ENCODE measurements at places on chromosomes 2 and 18. TPM values are rescaled to one million over a fixed set of nuclear protein-coding genes. Genes with fewer than 3 reads are reported as not detected.

Gene KLF7
- 26.4 TPM for total RNA-seq

Gene LYG2
- not detected for total RNA-seq

Gene GDF7
- total RNA-seq, result 3.7 TPM

Gene ELOA2
- total RNA-seq, result not detected

Gene IL36B
- total RNA-seq, result 5.6 TPM

Gene IFIH1
- 9.0 TPM for total RNA-seq

Gene CCDC141
- not detected for total RNA-seq

Gene SLC16A14
- 8.6 TPM for total RNA-seq

Gene AGFG1
- 44.6 TPM for total RNA-seq

Gene TTN
- 0.69 TPM for total RNA-seq

Gene ZSWIM2
- total RNA-seq, result not detected

Gene ANKRD36B
- total RNA-seq, result 11.2 TPM

Gene PROKR1
- total RNA-seq, result not detected

Gene KCNG3
- total RNA-seq, result 0.88 TPM

Gene ALPP
- total RNA-seq, result not detected

Data from lower leg skin (tissue), 4 donors.